ENCODE measurements at places on chromosomes 4 and X.
A peak's percentile ranks its signal among the peaks of the same experiment; 100 is the strongest.

DNA sequence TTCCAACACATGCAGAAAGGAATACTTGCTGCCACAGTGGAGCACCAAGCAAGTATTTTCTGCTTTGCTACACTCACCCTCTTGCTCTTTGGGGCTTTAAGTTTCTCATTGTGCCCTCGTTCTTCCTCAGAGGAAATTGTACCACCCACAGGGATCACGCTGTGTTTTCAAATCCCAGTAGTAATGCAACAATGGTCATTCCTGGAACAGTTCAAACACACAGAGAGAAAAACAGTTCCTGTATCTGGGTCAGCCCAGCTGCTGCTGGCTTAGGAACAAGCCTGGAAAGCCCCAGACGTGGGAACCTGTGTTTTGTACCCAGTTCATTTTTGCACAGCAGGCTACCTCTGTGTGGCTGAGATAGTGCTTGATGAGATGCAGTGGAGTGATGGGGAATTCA lies 907.8 kb downstream of the STPG2 start:
- DNase-seq: no peak

DNA sequence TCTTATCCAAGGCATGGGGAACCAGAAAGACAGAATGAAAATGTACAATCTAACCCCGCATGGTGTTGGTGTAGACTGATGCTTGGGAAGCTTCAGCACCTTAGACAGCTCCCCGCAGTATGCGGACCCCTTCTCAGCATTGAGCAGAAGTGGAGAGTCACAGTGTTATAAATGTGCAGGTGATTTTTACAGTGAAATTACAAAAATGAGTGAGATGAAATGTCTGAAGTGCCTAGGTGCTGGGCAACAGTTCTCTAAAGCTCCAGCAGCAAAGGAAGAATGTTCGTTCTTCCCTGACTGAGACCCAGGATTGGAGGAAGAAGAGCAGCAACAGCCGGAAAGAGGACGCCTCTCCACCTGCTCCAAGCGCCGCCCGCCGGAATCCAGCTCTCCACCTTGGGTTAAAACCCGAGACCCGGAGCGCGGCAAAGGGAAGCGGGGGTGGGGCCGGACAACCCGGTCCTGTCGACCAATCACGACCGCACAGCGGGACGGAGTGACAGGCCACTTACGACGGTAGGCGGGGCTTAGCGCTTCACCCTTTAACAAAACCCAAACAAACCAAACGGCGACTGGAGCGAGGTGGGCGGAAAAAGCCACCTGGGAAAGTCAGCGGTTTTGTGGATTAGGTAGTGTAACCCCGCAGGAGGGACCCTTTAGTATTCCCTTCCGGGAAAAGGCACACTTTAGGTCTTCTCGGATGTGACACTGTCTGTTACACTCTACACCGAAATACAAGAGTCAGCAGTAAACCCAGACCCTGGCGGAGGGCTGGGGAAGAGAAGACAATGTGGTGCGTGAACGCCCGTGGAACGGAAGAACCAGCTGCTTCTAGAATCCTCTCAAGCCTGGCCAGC lies at the start of gene GLRA3:
TSS of gene GLRA3 (minus strand) at position 403 of the 857 bp plus-strand sequence. CDS start 436 bp downstream, outside the sequence.
- peak; percentile 44 for DNase-seq

GRCh38 chr4:75698162-75698962 lies 25.2 kb upstream of the G3BP2 start:
- DNase-seq: no peak

- no peak for DNase-seq
Observed at GRCh38 chr4:97531351-97531750, 611.9 kb downstream of the STPG2 start.

DNA sequence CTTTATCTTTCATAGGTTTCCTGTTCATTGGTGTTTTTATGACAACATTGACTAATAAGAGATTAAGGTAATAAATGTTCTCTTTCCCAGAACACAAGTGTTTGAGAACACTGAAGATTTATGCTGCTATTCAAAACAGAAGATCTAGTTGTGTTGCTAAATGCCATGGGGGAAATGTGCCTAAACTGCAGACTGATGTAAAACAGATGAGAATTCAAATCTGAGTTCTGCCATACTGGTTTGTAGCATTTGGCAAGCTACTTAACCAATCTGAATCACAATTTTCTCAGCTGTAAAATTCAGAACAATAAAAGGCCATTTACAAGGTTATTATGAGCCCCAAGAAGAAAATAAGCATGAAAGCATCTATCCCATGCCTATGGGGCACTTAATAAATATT lies 2.3 kb downstream of the SLC10A6 start:
- DNase-seq: no peak

GRCh38 chr4:97953171-97953941 lies 189.9 kb downstream of the STPG2 start:
- peak; percentile 41 for DNase-seq

- no peak for DNase-seq
Observed at GRCh38 chr4:1802151-1802715, 9.1 kb downstream of the FGFR3 start.

DNA sequence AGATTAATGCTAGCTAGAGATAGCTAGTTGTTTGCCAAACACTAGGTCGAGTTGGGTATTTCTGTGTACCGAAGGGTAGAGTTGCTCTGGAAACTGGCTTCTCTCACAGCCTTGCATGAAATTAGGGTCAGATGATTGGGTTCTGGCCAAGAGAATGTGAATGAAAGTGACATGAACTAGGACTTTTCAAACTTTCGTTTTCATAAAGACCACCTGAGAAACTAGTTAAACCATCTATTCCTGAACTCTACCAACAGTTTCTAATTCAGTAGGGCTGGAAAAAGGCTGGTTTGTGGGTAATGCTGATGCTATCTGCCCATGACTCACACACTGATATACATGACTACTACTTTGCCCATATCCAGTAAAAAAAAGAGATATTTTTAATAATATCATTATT lies 157.6 kb downstream of the GASK1B start:
- no peak for DNase-seq

DNA sequence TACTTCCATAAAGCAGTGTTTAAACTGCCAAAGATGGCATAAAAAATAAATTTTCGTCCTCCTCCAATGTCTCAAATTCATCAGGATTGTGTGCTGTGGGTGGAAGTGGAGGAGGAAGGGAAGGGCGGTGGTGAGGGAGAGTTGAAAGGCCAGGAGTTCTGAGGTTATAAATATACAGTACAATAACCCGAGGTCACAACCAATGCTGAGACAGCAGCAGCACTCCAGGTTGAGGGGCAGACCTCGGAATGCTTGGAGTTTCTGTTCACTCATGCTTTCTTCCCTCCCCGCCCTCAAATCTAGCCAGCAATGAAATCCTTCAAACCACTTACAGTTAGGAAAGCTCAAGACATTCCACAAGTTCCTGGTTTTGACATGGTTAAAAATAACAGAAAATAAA lies 134.0 kb upstream of the SMAD1 start:
- DNase-seq: no peak

DNA sequence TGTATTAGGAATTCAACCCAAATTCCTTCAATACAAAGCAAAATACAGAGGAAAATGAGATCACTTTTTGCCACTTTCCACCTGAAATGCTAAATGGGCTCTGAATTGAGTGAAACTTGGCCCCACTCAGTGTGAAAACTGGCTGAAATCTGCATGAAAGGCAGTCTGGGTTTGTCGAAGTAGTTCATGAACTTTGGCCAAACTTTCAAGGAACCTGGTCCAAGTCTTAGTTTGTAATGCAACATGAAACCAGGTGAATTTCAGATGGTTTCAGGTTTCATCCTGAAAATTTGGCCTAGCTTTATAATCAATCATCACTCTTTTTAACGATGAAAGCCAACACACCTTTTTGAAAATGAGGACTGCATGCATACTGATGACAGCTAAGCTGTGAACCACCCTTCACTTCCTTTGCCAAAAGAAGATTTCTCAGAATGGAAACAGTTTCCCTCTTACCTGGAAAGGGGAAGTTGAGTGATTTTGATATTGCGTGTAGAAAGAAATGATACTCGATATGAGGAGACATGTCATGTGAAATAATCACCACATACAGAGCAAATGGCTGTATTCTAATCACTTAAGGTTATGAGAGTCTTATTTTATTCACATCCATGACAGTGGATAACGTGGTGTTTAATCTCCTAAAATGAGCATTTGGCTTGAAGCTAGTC lies 209.9 kb upstream of the ETNPPL start:
- DNase-seq: no peak

GRCh38 chr4:154082760-154083535 lies 294.1 kb upstream of the SFRP2 start:
- peak; percentile 5 for DNase-seq

DNA sequence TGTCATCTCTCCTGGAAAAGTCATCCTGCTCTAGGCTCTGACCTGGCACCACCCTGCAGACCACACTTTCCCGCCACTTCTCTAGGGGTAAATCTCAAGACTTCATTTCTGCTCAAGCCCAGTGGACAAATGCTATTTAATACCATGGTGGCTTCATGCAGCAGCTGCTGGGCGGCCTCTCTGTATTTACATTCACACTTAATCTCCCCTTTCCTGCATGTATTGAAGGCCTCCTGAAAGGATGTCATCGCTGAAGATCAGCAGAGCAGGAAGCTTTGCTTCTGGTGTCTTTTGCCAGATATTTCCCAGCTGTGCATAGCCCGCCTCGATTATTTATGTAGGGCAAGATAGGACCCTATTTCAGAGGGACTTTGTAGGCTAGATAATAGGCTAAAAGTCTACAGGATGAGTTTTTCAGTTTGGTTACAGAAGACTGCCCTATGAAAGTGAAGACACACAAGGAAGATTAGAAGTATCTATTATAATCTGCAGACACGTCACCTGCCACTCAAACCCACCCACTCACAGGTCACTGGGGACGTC lies 17.2 kb downstream of the PROM1 start:
- no peak for DNase-seq

DNA sequence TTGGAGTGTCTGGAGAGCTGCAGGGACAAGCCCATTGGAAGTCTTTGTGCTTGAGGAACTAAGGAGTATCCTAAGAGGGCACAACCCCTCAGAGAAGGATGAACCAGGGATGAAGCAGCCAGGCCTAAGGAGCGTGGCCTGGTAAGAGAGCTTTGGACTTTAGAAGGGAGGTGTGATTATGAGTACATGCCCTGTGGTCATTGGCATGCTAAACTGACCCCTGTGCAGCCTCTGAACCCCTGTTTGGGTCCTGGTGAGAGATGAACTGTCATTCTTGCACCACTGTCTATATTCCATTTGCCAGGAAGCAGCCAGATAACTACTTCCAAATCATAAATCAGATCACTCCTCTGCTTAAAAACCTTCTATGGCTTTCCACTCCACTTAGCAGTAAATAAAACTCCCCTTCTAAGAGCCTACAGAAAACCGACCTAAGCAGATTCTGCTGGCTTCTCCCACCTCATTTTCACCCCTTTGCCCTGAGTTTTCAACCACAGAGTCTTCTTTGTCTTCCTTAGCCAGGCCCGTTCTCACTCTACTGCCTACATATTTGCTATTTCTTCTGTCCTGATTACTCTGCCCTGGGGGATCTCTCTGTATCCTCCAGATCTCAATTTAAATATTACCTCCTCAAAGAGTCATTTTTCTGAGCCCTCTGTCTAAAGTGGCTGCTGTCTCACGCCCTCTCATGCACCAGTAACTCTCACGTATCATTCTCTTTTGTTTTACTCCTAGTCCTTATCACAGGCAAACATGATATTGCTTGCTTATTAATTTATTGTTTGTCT lies 56.7 kb downstream of the MID1IP1 start:
- no peak for DNase-seq

GRCh38 chr4:99300934-99301333 lies 10.1 kb upstream of the ADH1A start:
- no peak for DNase-seq

GRCh38 chrX:132909643-132910042 lies 48.8 kb downstream of the HS6ST2 start:
- no peak for DNase-seq

- no peak for DNase-seq
Observed at GRCh38 chrX:34881671-34882070, 60.9 kb upstream of the FAM47B start.

DNA sequence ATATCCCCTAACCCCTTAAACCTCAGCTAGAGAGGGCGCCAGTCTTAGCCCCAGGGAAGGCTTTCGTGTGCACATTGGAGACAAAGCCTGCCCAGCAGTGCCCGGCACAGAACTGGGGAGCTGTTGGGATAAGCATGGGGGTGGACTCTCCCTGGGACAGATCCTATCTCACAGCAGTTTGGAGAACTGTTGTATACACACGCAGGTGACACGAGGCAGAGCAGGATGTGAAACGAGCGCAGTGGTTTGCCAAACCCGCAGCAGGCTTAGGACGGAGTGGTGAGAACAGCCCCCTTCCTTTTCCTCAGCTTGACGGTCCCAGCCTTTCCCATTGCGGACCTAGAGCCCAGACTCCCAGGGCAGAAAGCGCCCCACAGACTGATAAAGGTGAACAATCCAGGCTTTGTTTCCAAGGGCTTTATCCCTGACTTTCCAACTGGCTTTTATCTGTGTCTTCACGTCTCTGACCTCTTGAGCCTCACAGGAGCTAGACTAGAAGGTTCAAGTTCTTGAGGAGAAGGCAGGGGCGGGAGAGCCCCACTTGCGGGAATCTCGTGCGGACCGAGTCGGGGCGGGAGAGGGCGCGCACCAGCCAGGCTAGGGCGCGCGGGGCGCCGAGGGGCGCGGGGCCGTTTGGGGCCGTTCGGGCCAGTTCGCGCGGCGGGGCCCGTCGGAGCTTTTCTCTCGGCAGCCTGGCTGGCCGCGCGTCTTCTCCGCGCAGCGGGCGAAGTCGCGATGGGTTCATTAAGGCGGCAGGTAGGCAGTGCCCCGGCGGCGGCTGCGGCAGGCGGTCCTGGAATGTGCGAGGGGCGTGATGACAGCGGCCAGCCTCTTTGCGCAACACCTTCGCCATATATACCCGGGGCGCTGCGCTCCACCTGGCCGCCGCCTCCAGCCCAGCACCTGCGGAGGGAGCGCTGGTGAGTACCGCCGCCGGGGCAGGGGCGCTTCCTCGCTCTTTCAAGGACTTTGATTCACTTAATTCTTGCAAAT lies at the start of gene SLC34A2:
TSS of gene SLC34A2 (plus strand) at position 881 of the 993 bp plus-strand sequence. CDS start 6,650 bp downstream, outside the sequence.
- no peak for DNase-seq

DNA sequence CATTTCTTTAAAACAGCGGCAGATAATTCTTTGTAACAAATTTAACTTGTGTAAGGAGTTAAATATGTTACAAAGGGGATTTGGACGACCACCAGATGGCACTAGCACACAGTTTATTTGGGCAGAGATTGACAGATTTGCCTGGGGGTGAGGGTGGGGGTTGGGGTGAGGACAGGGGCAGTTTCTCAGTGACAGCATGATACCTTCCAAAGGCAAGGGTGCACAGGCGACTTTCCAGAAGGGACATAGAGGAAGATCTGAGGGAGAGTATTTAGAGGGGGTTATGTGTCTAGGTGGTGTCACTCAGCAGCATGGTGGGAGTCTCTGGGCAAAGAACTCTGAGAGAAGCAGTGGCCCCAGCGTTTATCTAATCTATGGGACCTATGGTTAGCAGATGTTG lies 9.6 kb upstream of the TMA16 start:
- peak; percentile 45 for DNase-seq

- peak; percentile 12 for DNase-seq
Observed at GRCh38 chr4:114691865-114692264, 93.3 kb downstream of the UGT8 start.

GRCh38 chrX:25344161-25344936 lies 328.6 kb upstream of the ARX start:
- no peak for DNase-seq

DNA sequence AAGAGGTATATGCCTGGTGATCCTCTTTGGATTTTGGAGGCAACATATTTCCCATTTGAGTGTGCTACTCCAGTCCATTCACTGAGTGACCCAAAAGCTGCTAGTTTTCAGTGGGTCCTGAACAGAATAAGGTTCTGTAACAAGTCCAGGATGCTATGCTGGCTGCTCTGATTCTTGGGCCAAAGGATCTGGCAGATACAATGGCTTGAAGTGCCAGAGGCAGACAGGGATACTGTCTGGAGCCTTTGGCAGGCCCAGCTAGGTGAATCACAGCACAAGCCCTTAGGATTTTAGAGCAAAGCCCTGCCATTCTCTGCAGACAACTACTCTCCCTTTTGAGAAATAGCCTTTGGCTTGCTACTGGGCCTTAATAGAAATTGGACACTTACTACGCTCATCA lies 40.6 kb downstream of the DCHS2 start:
- no peak for DNase-seq

All from RPMI8226 (cell line).